Left forelimb (tissue), 1 donor: ENCODE measurements at places on chromosomes 11 and 22.
A peak's percentile ranks its signal among the peaks of the same experiment; 100 is the strongest.

GRCh38 chr22:44103735-44104480 lies 76.8 kb upstream of the PARVG start:
- DNase-seq, result no peak

DNA sequence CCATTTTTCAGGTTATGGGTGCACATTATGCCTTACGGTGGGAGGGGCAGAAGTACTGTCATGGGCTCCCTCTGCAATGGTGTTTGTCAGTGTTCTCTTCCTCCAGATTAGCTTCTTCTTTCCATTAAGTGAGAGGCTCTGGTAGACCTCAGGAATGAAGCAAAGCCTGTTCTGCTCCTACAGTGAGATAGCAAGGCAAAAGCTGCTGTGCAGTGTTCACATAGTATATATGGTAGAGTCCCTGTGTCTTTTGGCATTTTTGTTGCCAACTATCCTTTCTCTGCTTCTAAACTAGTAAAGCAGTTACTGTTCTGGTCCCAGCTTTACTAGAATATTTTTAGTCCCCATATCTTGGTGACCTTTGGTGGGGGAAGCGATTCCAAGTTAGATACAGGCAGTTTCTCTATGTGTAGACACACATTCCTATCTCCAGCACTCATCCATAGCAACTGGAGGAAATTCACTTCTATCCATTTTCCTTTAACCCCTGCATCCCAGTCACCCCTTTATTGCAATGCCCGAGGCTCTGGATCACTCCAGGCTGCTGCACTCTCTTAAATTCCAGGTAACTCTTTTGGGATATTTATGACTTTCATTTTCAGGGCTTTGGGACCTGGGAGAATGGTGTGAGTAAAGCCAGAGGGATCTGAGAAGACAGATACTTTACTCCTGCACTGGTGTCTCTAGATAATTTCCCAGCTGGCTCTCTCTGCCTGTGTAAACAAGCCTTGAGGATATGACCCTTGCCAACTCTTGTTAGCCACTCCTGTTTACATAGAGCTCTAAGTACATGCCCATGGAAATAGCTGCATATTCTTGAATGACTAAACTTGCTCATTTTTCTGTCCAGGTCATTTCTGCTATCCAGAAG lies 3.9 kb upstream of the TRIM34 start:
- no peak for DNase-seq

DNA sequence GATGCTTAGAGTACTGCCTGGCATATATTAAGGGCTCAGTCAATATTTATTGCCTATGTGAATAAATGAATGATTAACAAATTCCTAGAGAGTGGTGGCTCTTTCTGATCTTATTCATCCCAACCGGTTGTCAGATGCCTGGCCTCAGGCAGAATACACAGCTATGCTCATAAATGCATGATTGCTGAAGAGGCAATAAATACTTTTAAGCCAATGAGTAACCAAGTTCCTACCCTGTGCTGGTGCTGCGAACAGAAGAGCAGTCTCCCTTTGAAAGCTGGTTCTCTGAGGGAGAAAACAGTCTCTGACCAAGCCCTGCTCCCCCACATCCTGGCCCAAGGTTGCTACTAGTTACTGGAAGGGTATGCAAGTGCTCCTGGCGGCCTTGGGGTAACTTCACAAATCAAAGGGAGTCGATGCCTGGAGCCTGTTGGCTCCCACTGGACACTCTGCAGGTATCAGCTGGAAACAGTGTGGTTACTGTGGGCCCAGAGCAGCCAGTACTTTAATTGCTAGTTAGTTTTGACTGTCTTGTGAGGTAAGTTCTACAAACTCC lies 2.8 kb downstream of the USH1C start:
- DNase-seq, result no peak

DNA sequence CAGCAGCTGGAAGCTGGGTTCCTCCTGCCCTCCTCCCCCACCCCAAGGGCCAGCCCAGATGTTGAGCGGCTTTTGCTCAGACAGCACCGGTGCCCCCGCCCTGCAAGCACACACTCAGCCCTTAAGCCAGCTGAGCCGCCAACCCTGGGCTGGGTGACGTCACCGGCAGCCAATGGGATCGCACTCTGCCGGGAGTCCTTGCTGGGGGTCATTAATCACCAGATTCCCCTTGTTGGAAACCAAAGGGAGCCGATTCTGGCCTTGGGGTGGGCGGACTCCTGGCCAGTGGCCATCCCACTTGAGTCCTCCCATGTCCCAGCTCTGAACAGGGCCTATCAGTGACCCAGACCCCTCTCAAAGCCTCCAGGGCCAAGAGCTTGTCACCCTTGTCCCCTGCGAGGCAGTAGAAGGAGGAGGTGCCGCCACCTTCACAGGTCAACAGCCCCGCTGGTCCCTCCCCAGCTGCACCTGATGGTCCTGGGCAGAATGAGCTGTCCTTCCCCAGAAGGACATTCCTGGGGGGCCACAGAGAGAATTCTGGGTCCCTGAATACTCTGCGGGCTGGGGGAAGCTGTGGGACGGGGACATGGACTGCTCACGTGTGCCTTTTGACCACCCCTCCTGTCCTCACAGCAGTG lies 7.4 kb downstream of the DUSP8 start:
- no peak for DNase-seq

DNA sequence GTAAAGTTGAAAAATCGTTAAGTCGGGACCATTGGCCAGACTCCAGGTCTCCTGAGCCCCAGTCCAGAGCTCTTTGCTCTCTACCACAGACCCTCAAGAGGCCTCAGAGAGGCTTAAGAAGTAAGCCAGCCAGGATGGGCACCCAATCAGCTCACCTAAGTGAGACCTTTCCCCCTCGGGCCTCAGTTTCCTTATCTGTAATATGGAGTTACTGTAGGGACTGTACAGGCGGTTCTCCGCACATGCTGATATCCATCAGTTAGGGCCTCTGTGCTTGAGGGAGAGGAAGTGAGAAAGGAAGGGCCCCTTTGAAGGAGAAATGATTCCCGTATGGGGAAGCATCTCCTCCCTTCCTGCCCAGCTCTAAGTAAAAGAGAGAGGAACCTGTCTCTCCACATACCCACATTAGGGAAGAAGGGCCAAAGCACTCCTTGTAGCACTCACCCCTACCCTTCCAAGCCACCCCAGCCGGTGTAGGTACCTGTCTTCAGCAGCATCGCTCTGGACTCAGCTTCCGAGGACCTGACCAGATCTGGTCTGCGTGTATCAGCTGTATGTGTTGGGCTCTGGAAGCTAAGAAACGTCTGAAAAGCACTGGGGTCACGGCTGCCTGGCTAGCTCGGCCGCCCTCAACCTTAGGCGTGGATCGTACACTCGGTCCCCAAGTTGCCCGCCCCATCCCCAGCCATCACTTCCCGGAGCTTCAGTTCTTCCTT lies 653 bp downstream of the NAGA start:
- no peak for DNase-seq

DNA sequence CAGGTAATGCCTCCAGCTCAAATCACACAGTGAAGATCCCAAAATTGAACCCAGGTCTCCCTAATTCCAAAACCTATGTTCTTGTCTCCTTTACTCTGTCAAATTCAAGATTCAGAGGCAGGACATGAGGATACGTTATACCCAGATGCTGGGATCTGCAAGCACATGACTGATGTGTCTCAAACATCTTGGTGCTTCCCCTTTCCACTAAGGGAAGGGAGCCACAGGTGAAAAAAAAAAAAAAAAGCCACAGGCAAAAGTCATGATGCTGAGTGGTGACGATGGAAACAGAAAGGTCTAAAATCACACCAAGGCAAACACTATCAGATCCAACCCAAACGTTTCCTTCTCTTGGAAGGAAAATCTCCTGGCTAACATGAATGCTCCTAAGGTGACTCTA lies 24.0 kb downstream of the ABTB2 start:
- no peak for DNase-seq

DNA sequence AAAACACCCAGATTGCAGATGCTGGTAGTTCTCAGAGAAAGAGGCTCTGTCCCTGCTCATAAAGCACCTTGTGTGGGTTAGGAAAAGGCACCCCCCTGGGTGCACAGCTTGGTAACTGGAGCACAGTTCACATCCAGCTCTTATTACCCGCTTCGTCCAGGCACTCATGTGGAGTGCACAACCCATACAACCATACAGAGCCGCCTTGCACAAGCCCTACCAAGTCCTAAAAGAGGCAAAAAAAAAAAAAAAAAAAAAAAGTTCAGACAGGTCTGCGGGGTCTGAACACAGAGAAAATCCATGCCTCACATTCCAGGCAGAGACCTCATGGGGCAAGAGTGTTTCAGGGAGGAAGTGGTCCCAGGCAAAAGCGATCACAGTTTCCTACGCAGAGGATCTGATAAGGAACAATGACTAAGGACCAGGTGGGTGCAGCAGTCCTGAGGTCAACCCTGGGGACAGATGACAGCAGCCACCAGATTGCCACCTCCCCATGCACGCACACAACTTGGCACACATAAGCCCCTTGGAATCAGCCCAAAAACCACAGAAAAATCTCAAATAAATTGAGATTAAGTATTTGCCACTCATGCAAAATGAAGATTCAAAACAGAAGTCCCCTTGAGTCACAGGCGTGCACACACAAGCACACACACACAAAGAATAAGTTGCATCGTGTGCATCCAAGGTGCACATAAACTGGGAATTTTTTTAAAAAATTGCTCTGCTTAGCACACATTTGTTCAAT lies 12.3 kb downstream of the MB start:
- no peak for DNase-seq

GRCh38 chr11:10371926-10372641 lies 67.2 kb downstream of the ADM start:
- no peak for DNase-seq

DNA sequence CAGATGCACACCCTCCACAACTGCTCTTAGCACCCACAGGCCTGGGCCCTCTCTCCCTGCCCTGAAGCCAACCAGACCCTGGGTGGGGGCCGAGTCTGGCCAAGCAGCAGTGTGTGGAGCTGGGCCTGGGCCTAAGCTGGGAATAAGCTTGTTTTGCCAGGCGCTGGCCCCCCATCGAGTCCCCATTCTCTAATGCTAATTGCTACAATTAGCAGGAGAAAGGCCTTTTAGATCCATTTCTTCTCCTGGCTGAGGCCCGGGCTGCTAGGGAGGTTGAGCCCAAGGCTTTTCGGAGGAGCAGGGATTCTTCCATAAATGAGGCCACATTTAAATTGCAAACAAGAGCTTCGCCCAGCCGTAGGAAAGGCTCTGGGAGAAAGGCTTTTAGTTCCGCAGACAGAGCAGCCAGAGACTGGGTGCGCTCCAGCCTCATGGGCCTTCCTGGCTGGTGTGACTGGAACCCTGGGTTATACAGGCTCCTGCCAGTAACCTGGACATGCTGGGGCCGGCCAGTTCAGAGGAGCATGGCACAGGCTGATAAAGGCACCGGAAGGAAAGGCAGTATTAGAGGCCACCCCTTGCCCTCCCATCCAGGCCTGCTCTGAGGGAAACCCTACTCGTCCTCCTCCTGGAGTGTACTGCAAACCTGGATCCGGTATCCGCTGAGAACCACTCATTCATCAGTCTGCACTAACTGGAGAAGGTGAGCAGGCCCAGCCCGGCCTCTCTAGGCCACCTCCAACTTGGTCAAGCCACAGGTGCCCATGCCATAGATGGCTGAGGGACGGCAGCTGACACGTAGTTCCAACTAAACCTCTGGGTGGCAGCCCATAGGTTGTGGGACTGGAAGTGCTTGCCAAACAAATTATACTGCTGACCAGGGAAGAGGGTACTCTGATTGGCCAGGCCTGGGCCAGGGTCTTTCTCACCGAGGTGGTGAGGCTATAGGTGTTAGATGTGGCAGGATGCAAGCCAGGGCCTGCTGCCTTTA lies 6.2 kb downstream of the KCNQ1OT1 start:
- peak; percentile 41 for DNase-seq

DNA sequence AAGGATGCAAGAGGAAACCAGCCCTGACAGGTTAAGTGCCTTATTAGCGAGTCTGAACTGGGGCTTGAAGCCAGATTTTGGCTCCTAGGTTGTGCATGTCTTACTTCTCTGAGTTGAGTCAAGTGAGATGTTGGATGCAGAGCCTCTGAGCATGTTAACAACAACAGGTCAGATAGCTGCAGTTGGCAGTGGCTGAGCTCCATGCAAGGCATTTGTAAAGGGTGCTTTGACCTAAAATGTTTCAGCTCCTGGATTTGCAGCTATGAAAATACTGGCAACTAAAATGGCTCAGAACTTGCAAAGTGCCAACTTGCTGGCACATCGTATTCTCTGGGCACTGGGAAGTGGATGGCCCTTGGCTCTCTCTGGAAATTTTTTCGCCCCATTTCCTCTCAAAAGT lies 16.4 kb upstream of the CSRP3 start:
- no peak for DNase-seq

DNA sequence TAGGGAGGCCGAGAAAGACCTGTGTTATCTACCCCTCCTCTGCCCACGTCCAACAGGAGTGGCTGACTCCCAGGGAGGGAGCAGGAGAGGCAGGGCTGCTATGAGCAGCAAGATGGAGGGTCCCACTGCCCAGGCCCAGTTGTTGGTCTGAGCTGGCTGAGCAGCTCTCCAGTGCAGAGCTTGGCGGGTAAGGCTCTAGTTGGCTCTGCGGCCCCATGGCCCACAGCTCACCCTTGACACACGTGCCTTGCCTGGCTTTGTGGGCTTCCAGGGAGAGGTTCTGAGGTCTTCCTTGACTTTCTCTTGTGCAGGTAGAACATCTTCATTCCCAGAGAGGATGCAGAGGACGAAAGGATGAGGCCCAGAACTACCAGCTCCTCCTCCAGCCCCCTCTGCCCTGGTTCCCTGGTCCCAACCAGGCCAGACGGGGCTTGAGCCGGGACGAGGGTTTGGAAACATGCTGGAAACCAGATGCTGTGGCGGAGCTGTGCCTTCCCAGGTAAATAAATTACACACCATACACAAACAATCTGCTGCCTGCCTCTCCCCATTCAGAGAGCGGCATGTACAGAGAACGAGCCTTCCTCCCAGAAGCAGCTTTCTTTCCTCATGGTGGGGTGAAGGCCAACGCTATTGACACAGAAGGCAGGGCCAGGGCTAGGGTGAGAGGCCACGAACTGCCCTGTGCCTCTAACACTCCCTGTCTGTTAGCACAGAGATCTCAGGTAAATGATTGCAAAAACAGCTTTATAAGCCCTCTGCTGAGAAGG lies 48.1 kb downstream of the DSCAML1 start:
- DNase-seq, result no peak

DNA sequence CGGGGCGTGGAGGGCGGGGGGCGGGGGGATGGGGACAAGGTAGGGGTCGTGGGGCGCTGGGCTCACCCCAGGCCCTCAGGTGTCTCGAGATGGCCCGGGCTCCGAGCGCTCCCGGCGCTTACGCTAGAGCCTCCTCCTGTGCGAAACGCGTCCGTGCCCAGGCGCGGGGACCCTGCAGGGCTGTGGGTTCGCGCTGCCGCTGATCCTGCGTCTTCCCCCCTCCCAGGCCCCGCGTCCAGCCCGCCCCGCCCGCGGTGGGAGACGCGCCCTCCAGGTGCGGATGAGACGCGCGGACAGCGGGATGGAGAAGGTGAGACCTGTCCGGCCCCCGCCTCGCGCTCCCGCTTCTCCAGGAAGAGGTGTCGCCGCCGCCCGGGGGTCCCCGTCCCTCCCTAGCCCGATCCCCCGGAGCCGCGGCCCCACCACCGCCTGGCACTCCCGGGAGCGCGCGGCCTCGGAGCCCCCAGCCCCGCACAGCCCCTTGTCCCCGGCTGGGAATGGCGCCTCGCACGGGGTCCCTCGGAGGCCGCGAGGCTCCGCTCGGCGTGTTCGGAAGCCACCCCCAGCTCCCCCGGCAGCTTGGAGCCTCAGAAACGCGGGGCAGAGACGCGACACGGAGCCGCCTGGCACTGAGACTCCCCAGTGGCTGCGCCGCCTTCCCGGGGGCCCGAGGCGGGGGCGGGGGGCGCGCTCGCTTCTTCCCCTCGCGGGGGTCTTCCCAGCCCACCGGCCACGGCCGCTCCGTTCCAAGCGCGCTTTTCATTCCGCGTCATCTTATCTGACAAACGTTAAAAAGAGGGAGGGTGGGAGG lies 27.6 kb upstream of the TOLLIP start:
- DNase-seq, result no peak
